Substantia nigra (tissue), 51 donors: ENCODE measurements at places on chromosomes 12 and 14.

DNA sequence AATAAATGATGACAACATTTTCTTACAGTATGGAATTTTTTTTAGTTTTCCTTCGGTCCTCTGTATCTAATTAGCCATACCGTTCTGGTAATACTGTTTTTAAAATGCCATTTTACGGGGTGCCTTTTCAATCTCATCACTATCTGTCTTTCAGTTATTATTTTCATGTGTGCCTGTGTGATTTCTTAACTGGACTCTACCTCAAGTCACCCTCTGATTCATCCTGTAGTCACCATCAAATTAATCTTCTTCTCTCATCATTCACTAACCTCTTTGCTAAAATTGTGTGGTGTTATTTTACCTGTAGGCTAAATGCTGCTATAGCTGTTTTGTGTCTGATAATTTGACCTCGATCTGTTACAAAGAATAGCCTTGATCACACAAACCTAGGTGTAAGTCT lies 16.0 kb upstream of the CCT2 start:
- DNase-seq, result no peak

DNA sequence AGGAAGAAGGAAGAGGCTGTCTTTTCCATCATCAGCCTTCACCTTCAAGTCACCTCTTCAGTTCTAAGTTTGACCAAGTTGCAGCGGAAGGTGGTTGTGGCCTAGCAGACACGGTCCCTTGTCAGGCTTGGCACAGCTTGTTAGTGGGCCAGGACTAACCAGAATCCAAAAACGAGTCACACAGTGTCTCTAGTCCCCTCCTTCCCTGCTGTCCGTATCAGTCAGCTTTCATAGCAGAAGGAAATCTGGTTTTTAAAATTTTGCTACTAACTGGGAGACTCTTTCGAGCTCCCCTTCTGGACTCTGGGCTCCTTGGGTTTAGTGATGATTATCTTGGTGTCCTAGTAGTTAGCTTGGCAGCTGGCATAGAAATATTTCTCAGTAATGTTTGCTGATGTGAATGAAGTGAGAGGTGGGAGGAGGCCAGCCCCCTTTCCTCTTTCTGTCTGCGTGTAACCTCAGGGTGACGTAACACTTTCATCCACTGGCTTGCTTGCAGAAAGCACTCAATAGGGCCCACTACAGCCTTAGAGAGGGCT lies 3.8 kb downstream of the ETV6 start:
- no peak for DNase-seq

DNA sequence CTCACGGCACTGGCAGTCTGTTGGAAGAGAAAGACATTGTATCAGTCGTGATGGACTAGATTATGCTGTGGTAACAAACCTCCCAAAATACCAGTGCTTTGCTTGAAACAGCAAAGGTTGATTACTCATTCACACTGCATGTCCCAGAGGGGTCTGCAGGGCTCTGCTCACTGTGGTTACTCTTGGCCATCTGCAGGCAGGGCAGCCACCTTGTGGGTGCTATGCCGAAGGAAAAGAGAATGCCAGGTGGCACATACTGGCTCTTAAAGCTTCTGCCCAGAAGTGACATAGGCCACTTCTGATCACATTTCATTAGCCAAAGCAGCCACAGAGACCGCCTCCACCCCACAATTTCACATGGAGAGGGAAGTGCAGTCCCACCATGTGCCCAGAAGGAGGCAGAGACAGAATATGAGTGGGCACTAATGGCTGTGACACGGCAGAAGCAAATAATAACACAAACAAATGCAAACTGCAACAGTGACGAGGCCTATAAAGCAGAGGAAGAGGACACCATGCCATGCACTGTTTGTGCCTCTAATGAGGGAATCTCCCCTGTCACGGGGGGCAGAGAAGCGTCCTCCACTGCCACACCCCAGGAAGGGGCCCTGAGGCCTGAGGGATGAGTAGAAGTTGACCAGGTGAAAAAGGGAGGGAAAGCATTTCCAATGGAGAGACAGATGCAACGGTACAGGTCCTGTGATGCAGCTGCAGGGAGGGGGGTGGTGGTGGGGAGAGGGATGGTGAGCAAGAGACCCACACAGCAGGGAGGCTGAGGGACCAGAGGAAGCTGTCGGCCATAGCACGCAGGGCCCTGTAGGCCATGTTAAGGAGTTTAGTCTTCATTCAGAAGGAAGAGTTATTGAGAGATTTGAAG lies 51.7 kb upstream of the KICS2 start:
- DNase-seq, result peak; percentile 22

DNA sequence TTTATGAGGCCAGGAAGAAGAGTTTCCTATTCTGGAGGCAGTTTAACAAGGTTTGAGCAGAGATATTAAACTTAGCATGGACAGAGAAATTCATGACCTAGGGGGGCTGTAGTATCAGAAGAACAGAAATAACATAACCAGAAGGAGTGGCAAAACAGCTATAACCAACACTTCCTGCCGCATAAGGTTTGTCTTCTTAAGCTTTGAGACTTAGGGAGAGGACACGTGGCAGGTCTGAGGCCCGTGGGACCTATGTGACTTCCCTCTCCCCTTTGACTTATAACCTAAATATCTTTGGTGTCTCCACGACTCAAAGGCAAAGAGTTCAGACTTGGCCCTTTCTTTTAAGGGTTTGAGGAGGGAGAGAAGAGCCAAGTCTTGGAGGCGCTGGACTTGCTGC lies 119.1 kb upstream of the PZP start:
- no peak for DNase-seq

DNA sequence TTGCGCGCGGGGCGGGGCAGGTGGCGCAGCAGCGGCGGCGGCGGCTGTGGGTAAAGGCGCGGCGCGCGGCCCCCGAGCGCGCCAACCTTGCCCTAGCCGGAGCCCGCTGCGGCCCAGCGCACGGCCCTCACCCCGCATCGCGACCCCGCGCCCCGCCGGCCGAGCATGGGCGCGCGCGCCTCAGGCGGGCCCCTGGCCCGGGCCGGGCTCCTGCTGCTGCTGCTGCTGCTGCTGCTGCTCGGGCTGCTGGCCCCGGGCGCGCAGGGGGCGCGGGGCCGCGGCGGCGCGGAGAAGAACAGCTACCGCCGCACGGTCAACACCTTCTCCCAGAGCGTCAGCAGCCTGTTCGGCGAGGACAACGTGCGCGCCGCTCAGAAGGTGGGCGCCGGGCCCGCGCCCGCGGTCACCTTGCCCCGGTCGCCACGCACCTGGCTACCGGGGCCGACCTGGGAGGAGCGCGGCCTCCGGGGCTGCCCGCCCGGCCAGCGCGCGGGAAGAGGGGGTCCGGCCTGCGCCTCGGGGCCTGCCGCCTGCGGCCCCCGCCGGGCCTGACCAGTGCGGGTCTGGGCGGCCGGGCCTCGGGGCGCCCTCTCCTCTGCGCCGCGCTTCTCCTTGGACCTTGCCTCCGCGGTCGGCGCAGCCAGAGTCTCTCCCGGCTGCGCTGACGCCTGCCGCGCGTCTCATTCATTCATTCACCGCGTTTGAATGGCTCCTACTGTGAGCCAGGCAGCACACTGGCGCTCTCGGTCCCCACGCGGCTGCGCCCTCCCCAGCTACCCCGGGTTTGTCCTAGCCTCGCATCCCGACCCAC lies at the start of gene BRI3BP:
BRI3BP (plus strand) TSS at position 20 of the 811 bp plus-strand sequence; CDS start at position 166, 146 bp downstream.
- no peak for DNase-seq

DNA sequence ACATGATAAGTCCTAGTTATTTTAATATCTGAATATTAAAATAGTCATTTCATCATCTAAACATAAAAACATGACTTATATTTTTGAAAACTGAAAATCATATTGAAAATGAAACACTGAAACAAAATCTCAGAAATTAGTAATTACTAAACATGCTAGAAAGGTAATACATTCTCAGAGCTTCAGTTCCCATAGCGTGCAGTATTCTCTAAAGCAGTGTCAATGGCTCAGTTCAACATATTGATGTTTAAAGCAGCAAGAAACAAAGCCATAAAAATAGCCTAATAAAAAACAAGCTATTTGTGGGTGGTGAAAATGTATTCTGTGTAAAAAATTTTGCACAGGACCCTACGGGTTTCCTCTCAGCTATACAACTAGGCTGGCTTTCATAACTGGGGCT lies 1337.4 kb downstream of the FSCB start:
- no peak for DNase-seq

GRCh38 chr12:45601888-45602287 lies 127.6 kb upstream of the ARID2 start:
- no peak for DNase-seq

DNA sequence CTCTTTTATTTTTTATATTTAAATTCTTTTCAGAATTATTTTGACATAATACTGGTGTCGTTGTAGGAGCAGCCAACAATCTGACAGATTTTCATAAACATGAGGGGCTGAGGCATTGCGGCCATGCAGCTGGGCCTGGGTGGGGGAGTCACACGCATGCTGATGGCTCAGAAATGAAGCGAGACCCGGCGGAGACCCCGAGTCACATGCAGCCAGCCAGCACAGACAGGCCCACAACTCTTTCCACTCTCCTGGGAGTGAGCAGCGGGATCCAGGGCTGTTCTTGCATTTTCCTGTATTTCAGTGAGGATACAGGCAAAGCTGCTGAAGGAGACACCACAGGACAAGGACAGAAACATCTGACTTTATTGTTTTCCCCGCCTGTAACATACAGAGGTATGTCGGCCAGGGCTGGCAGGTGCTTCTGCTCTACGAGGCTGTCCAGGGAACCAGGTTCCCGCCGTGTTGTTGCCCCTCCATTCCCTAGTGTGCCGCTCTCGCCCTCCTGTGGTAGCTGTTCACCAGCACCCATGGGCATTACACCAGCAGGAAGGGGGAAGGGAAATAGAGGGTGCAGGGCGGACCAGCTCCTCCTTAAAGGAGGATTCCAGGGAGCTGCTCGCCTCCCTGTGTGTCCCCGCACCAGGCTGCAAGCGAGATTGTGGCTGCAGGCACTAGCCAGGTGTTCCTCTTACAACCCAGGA lies 30.5 kb downstream of the FZD10 start:
- DNase-seq, result no peak

GRCh38 chr14:21557084-21557901 lies 22.6 kb downstream of the OR10G3 start:
- peak; percentile 68 for DNase-seq

DNA sequence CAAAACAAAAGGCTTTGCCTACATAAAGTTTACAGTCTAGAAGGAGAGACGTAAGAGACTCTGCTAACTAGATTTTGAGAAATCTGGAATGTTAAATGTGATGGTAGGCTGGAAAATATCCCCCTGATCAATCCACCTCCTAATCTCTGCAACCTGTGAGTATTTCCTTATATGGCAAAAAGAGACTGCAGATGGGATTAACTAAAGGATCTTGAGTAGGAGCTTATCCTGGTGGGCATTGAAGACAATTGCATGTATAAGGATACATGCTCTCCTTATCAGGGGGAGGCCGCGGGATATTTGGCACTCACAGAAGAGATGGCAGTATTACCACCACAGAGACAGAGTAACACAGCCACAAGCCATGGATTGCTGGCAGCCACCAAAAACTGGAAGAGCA lies 95.2 kb downstream of the EGLN3 start:
- no peak for DNase-seq

DNA sequence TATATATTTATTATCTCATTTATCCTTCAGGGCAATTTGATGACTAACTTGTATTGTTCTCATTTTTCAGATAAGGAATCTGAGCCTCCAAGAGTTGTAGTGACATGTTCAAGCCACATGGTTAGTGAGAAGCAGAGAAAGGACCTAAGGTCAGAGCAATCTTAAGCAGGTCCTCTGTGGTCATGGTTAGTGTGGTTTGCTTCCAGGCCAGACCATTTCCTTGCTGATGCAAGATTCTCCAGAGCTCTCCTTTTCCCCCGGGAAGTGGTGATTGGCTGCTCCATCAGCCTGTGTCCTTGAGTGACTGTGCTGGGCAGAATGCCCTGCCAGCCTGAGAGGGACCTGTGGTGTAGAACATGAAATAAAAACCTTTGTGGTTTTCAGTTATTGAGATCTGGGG lies 141.3 kb downstream of the KTN1 start:
- DNase-seq, result no peak

DNA sequence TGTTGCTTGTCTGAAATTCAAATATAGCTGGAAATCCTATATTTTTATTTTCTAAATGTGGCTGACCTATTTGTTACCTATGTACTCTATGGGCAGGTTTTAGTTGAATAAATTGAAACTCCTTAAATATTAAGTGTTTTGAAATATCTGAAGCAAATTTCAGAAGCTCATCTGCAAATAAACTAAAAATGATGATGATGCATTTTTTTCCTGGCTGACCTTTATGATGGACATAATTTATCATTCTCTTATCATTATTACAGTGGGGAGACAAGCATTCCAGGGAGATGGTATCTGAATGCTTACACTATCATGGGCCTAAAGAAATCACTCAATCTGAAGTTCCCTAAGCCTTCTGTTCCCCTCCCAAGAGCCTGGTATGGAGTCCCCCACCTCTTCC lies 1225.2 kb downstream of the AACS start:
- no peak for DNase-seq

GRCh38 chr12:89244536-89244935 lies 107.8 kb downstream of the DUSP6 start:
- DNase-seq, result no peak

DNA sequence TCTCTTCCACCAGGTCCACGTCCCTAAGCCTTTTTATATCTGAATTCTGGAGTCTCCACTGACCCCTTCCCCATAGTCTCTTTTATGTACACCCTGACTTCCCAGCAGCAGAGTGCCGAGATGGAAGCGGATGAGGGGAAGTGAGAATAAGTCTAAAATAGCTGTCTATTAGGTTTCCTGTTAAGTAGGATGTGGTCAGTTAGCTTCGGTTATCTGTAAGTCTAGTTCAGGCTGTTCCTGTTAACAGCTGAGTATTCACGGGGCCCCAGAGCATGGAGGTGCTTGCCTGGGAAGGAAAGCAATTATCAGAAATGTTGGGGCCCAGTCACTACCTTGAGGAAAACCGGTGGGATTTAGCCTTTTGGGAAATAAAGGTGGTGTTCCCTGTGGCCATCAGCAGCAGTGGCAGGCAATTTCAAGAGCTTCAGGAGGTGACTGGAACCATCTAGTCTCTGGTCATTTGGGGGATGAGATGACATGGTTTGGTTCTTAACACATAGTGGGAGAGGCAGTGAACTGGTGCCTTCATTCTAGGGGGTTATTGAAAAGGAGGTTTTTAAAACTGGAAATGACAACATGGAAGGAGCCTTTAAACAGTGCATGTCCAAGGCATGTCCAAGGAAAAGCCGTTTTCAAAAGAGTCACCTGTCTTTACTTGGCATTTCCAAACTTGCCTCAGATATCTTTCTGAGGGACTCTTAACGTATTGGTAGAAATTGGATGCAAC lies 21.8 kb downstream of the CHST11 start:
- DNase-seq, result no peak

- no peak for DNase-seq
Measured at GRCh38 chr12:124834822-124835221, 28.8 kb downstream of the SCARB1 start.

GRCh38 chr14:77084985-77085384 lies 13.1 kb upstream of the CIPC start:
- DNase-seq, result no peak

DNA sequence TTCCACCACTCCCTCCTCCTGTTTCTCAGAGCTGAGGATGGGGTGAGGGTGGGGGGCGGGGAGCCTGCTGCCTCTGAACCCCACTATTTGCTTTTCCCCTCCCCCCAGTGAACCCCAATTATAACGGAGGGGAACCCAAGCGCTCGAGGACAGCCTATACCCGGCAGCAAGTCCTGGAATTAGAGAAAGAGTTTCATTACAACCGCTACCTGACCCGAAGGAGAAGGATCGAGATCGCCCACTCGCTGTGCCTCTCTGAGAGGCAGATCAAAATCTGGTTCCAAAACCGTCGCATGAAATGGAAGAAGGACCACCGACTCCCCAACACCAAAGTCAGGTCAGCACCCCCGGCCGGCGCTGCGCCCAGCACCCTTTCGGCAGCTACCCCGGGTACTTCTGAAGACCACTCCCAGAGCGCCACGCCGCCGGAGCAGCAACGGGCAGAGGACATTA lies 1.1 kb downstream of the HOXC4 start:
- DNase-seq, result no peak
